H9 (cell line): ENCODE measurements at places on chromosomes 12 and 14.

DNA sequence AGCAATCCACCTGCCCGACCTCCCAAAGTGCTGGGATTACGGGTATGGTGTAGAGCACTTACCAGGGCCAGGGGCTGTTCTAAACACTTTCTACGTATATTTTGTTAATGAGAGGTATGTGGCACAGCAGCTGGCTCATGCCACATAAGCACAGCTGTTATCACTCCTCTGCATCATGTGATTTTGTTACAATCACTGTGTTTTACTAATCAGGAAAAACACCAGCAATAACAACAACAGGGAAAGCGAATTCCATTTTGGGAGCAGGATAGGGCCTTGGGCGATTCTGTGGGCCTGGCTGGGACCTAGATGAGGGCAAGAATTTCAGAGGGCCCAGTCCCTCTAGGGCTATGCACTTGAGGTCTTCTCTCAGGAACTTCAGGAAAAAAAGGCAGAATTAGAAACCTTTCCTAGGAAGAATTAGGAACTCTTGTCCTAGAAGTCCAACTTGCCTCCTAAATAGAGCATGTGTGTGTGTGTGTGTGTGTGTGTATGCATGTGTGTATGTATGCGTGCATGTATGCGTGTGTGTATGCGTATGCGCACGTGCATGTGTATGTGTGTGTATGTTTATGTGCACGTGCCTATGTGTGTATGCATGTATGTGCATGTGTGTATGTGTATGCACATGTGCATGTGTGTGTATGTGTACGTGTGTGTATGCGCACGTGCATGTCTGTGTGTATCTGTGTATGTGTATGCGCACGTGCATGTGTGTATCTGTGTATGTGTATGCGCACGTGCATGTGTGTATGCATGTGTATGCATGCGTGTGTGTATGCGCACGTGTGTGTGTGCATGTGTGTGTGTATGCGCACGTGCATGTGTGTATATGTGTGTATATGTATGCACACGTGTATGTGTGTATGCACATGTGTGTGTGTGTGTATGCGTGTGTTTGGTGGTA, 41.8 kb upstream of the CORO1C start:
- no peaks in the 10 kb centered on the region; the same call in 1 of the 2 replicates for H3K4me1 ChIP-seq
- H3K36me3 ChIP-seq: no peaks in the 10 kb centered on the region
- H3K27ac ChIP-seq: no peak overlapping the region

GRCh38 chr12:119019166-119019565, 37.8 kb downstream of the SRRM4 start:
- H3K36me3 ChIP-seq: peaks cover 4% of the 10 kb centered on the region; the same call in 2 of the 3 replicates
- peak; percentile 18 for DNase-seq
- H3K27ac ChIP-seq: no peak overlapping the region
- peaks cover 10% of the 10 kb centered on the region; the same call in 1 of the 2 replicates for H3K4me1 ChIP-seq
- H3K4me3 ChIP-seq: no peak overlapping the region
- H3K27me3 ChIP-seq: no peaks in the 10 kb centered on the region

DNA sequence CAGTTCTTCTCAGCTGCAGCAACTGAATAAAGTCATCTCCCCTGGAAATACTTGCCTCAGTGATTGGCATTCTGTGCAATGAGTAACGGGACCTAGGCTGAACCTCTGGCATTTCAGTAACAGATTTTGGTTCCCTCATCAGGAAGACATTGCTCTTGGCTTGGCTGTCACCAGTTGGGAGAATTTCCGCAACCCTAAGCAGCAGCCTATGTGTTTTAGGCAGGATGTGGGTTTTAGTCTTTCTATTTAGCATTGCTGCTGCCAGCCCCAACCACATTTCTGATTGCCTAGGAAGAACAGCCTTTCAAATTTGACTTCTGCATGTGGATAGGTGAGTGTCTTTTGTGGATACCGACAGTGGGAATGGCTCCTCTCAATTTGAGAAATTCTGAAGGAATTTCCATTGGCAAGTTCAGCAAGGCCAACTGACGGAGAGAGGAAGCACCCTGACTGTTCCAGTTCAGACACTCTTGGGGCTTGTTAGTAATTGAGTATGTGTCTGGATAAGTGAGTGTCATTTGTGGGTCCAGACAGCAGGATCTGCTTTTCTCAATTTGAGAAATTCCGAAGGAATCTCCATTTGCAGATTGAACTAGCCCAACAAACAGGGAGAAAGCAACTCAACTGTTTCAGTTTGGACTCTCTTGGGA, 19.0 kb upstream of the CLEC2A start:
- H3K27me3 ChIP-seq: no peaks in the 10 kb centered on the region
- no peak overlapping the region for H3K4me3 ChIP-seq
- no peak overlapping the region for H3K27ac ChIP-seq

GRCh38 chr14:58430156-58430555, 2.6 kb downstream of the KIAA0586 start:
- no peaks in the 10 kb centered on the region for H3K4me1 ChIP-seq
- H3K4me3 ChIP-seq: no peak overlapping the region
- no peak for DNase-seq
- no peak overlapping the region for H3K27ac ChIP-seq
- peaks cover 25% of the 10 kb centered on the region for H3K36me3 ChIP-seq
- H3K27me3 ChIP-seq: no peaks in the 10 kb centered on the region

- no peaks in the 10 kb centered on the region for H3K4me1 ChIP-seq
- peaks cover 17% of the 10 kb centered on the region; the same call in 2 of the 3 replicates for H3K36me3 ChIP-seq
- H3K27me3 ChIP-seq: no peaks in the 10 kb centered on the region
Observed at GRCh38 chr14:77559381-77559780, 57.1 kb downstream of the SPTLC2 start.

- H3K27ac ChIP-seq: no peak overlapping the region
- no peak overlapping the region for H3K4me3 ChIP-seq
- no peaks in the 10 kb centered on the region for H3K27me3 ChIP-seq
- no peaks in the 10 kb centered on the region for H3K36me3 ChIP-seq
- no peaks in the 10 kb centered on the region for H3K4me1 ChIP-seq
Observed at GRCh38 chr14:82694820-82695219, 1161.2 kb upstream of the SEL1L start.

DNA sequence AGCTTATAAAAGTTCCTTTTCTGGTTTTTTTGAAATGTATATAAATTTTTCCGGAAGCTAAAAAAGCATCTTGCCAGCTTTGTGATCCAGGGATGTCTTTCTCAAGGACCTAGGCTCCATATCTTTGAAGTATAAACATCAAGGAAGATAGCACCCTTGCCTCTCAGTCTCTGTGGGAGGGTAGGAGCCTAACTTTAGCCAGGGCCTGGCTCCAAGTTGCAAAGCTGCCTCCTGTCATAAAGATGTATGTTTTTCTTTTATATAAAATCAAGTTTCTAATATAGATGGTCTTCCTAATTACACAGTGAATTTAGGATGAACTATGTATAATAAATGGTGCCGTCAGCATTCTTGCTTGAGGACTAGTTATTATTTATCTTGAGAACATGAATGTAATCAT, 612.6 kb upstream of the USP15 start:
- H3K27ac ChIP-seq: no peak overlapping the region
- no peaks in the 10 kb centered on the region for H3K27me3 ChIP-seq
- no peaks in the 10 kb centered on the region for H3K36me3 ChIP-seq
- DNase-seq: no peak

DNA sequence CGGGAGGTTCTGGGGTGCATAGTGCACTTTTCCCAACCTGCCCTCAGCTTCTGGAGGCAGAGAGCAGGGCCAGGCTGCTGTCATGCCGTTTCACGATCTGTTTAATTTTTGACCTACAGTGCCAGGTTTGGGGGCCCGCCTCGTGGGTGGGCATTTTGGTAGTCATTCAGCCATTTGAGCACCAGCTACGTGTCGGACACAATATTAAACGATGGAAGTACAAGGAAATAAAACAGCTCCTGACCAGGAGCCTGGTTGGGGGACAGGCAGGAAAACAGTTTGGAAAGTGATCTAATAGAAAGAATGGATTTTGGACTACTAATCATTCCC, 708 bp downstream of the FNTB start:
- no peak for DNase-seq
- H3K27ac ChIP-seq: no peak overlapping the region
- H3K4me1 ChIP-seq: 0 out of 2 replicates have a peak, but pooled peaks cover 2% of the 10 kb centered on the region
- peak overlapping the region; percentile 96 for H3K4me3 ChIP-seq
- H3K36me3 ChIP-seq: no peaks in the 10 kb centered on the region

- H3K4me3 ChIP-seq: no peak overlapping the region
- H3K27me3 ChIP-seq: no peaks in the 10 kb centered on the region
- no peak overlapping the region for H3K27ac ChIP-seq
- peaks cover 5% of the 10 kb centered on the region for H3K36me3 ChIP-seq
- no peak for DNase-seq
Observed at GRCh38 chr12:53575502-53576249, 50.5 kb downstream of the ATF7 start.

- no peaks in the 10 kb centered on the region for H3K27me3 ChIP-seq
- peaks cover 27% of the 10 kb centered on the region for H3K36me3 ChIP-seq
- H3K4me1 ChIP-seq: no peaks in the 10 kb centered on the region
- no peak overlapping the region for H3K27ac ChIP-seq
Observed at GRCh38 chr14:74905595-74906142, 17.4 kb downstream of the RPS6KL1 start.
